ENCODE measurements at places on chromosomes 1 and 21. TPM values are rescaled to one million over a fixed set of nuclear protein-coding genes. Genes with fewer than 3 reads are reported as not detected.
A peak's percentile ranks its signal among the peaks of the same experiment; 100 is the strongest.

DNA sequence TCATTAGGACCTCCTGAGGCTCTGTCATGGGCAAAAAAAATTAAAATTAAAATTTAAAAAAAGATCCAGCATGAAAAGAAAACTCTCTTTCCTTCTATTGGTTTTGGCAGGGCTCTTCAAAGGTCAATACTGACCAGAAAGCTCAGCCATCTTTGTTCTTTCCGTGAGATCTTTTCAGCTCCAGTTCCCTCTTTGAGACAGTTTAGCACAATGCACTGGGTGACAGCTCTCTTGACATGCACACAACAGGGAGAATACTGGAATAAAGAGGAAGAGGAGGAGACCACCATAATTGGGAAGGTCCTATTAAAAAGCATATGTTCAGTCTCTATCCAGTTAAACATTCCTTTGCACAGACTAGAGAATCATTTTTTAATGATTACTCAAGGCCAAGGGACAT, 6.3 kb downstream of the LIX1L start:
- peak overlapping the region; percentile 61 for H3K4me3 ChIP-seq
- DNase-seq, result no peak
- H3K4me1 ChIP-seq, result peaks cover 43% of the 10 kb centered on the region
- peaks cover 3% of the 10 kb centered on the region for H3K36me3 ChIP-seq
- no peaks in the 10 kb centered on the region for H3K27me3 ChIP-seq

DNA sequence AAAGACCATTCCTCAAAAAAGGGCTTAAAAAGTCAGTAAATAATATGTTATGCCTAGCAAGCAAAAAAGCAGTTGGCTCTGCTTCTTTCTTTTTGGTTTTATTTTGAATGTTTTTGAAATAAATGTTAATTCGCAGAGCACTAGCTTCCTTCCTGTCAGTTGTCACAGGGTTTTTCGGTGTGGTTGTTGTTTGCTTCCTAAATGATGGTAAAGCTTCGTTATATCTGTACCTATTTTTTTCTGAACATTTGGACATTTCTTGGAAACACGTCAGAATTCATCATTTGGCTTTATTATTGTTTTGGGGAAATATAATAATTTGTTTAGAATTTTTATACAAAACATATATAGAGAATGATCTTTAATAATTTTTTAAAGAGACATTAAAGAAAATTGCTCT, 351.9 kb upstream of the SGIP1 start:
- no peaks in the 10 kb centered on the region for H3K36me3 ChIP-seq
- no peak overlapping the region for H3K27ac ChIP-seq
- no peak for DNase-seq
- no peaks in the 10 kb centered on the region for H3K27me3 ChIP-seq
- H3K4me3 ChIP-seq, result no peak overlapping the region

- H3K4me3 ChIP-seq, result peak overlapping the region; percentile 39
- H3K36me3 ChIP-seq, result peaks cover 3% of the 10 kb centered on the region
- peaks cover 14% of the 10 kb centered on the region for H3K27me3 ChIP-seq
- H3K27ac ChIP-seq, result no peak overlapping the region
Observed at GRCh38 chr1:42453386-42453785, 2.4 kb downstream of the ZMYND12 start.

GRCh38 chr1:42816585-42817439, at the start of the genes ERMAP and SVBP:
TSS of gene ERMAP (plus strand) at chr1:42817122. CDS start at chr1:42830449, 13,327 bp downstream.
TSS of gene SVBP (minus strand) at chr1:42817397. CDS start at chr1:42816544, 853 bp downstream.
- H3K27ac ChIP-seq, result peak within 1 kb of the TSS; percentile 90
- DNase-seq, result peak; percentile 95
- peaks cover 35% of the 10 kb centered on the region for H3K4me1 ChIP-seq

DNA sequence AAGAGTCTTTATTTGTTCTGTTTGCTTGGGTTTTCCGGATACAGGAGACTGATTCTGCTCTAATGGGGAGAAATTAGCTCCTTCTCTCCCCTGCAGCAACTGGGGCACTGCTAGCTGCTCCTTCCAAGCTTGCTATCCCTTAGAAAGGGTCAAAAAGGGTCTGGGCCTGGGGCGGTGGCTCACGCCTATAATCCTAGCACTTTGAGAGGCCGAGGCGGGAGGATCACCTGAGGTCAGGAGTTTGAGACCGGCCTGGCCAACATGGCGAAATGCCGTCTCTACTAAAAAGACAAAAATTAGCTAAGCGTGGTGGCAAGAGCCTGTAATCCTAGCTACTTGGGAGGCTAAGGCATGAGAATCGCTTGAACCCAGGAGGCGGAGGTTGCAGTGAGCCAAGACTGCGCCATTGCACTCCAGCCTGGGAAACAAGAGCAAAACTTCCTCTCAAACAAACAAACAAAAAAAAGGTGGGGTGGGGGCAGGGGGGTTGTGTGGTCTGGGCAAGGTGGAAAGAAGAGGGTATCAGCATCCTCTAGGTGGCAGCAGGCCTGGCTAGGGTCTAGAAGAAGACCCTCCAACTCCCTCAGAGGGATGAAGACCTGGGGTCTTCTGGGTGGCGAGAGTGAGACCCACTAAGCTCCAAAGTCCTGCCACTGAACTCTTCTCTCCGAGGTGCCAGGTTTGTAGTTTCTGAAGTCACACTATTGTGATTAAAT, 15.4 kb upstream of the TBX15 start:
- H3K4me3 ChIP-seq, result peak overlapping the region; percentile 0
- peaks cover 100% of the 10 kb centered on the region for H3K27me3 ChIP-seq
- H3K27ac ChIP-seq, result no peak overlapping the region
- no peaks in the 10 kb centered on the region for H3K36me3 ChIP-seq

LRRC7 gene
- total RNA-seq, result 2.4 TPM

DIP2A gene
- total RNA-seq, result 57.8 TPM

ANGPTL3 gene
- not detected for total RNA-seq

TRIM67 gene
- total RNA-seq, result 1.6 TPM
